ENCODE measurements at places on chromosomes 2 and 18. TPM values are rescaled to one million over a fixed set of nuclear protein-coding genes. Genes with fewer than 3 reads are reported as not detected.

IL36B gene
- polyA plus RNA-seq = not detected

DNA sequence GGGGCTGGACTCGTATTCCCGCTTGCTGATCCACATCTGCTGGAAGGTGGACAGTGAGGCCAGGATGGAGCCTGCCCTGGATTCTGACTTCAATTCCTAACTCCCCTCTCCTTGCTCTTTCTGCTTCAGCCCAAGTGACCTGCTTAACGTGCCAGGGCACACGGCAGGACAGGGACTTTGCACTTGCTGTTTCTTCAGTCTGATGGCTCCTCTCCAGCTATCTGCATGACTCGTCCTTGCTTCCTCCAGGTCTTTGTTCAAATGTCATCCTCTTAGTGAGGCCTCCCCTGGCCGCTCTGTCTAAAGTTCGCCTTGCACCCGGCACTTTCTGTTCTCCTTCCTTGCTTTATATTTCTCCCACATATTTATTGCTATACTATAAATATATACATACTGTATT is 357.6 kb downstream of the MTX2 start:
- DNase-seq = no peak

- DNase-seq = no peak
Observed at GRCh38 chr2:7226501-7226900, 309.3 kb downstream of the RNF144A start.

DNA sequence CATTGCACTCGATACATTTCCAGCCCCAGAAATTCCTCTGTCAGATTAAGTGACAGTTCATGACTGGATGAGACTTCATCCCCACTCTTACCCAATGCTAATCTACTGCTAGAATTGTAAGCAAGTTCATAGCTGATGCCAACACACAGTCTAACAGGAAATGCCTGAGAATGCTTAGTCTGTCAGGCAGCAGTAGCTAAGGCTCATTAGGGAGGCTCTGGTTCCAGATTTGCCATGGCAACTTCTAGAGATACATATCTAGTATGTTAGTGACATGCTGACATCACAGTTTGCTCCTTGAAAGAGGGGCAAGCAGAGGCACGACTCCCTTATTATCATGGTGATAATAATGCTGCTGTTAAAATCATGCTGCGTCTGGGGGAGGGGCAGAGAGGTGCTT is 198.4 kb downstream of the RBM43 start:
- DNase-seq = no peak

DNA sequence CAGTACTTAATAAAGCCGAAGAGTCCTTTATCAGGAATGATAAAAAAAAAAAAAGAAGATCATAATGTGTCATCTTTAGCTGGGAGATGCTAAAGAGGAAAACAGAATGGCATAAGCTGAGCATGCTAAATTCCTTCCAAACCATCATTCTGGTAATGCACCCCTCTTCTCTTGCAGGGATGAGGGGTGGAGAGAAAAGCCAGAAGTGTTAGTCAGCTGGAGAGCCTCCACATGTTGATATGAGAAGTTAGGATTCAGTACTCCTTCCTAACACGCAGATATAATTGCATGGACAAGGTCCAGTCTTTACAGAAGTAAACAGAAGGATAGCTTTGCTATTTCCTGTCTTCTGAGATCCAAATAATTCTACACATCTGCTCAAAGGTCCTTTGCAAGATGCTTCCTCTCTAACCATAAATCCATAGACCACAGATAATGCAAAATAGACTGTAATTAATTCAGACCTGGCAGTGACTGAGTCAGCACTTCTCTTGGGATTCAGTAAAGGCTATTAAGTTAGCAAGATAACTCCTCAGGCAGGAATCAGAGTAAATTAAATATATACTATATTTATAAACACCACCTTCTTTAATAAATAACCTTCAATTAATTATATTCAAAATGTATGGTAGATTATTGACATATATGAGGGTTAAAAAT is 930.0 kb upstream of the KLHL29 start:
- DNase-seq = no peak

GRCh38 chr2:30758191-30758651 is 49.0 kb downstream of the CAPN13 start:
- DNase-seq = peak; percentile 24

- DNase-seq = no peak
Observed at GRCh38 chr2:46020416-46020815, 276.8 kb upstream of the EPAS1 start.

Data from sigmoid colon (tissue), 7 donors.